ENCODE measurements at places on chromosomes 2 and 18.
A peak's percentile ranks its signal among the peaks of the same experiment; 100 is the strongest.

DNA sequence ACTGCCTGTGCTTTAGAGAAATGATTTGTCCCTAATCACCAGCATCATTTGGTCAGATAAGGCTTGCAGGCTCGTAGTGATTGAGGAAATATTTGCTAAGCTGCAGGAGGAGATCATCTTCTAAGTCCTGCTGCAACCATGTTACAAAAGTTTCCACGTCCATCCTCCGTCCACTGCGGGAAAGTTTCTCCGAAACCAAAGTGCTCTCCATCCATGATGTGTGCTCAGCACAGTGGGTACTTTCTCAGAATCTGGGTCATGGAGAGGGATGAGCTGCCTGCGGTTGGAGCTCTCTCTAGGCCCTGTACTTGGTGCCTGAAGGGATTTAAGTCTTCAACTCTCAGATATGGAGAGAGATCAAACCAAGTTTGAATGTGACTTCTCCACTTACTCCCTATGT lies 39.3 kb downstream of the IL1RL2 start:
- DNase-seq: no peak

GRCh38 chr18:47490882-47491281 lies 239.4 kb upstream of the SKOR2 start:
- no peak for DNase-seq

- peak; percentile 33 for DNase-seq
These were observed 27.4 kb upstream of the NMUR1 start for GRCh38 chr2:231557571-231558217.

GRCh38 chr2:210630873-210631560 lies 74.6 kb downstream of the CPS1 start:
- no peak for DNase-seq

DNA sequence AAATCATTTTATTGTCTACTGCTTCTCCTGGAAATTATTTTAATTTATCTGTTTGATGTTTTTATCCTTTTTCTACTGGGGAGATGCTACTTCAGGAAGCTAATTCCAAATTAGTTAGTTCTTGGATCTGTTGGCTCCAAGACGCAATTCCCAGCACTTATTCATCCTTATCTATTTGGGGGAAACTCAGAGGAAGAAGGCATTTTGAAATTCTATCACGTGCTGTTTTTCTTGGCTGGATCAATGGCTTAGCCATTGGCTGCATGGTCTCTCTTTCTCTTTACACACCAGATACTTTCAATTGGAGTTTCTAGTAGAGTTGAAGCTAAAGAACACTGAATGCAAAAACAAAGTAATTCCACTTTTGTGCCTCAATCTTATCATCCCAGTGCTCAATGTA lies 98.3 kb downstream of the RAPGEF4 start:
- DNase-seq: no peak

DNA sequence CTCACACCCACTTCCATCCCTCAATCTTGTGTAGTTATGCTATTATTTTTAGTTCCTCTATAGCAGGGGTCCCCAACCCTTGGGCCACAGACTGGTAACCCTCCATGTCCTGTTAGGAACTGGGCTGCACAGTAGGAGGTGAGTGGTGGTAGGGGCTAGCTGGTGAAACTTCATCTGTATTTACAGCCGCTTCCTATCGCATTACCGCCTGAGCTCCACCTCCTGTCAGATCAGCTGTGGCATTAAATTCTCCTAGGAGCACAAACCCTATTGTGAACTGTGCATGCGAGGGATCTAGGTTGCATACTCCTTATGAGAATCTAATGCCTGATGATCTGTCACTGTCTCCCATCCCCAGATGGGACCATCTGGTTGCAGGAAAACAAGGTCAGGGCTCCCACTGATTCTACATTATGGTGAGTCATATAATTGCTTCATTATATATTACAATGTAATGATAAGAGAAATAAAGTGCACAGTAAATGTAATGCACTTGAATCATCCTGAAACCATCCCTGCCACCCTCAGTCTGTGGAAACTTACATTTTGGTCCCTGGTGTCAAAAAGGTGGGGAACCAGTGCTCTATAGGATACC lies 1.6 kb upstream of the RAB11FIP5 start:
- DNase-seq: no peak

GRCh38 chr18:43485545-43485963 lies 208.3 kb upstream of the SYT4 start:
- DNase-seq: no peak

GRCh38 chr2:69490486-69490885 lies 53.3 kb upstream of the NFU1 start:
- DNase-seq: no peak

- DNase-seq: no peak
These were observed 386.1 kb downstream of the SOCS6 start for GRCh38 chr18:70674896-70675295.

DNA sequence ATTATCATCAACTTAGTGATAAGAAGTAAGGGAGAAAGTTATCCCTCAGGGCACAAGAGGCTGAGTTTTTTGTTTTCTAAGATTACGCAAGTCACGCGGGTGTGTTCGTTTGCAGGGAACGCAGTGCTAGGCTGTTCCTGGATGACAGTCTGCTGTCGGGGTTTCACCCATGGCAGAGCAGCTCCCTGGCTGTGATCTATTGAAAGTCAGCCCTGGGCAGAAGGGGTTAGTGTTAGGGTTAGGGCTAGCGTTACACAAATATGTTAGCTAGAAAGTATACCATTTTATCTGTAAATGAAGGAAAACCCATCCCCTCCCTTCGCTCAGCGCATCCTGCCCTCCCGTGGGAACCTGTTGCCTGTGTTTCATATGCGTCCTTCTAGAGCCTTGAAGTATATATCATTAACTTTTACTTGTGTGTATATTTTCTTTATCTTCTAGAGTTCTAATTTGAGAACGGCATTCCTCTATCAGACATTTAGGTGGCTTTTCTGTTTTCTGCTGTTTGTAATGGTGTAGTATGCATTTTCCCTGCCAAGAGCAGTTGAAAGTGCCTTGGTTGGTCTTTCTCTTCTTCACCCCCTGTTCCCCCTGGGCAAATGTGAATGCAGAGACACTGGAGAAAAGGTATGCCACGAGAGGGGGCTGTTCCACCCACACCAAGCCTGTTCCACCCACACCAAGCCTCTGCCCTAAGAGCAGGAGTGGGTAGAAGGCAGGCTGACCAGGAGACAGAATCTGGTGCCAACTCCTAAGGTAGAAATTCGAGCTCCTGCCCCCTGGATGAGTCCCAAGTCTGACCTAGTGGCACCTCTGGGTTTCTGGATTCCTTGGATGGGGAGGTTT lies 47.0 kb downstream of the ARMC9 start:
- DNase-seq: no peak

DNA sequence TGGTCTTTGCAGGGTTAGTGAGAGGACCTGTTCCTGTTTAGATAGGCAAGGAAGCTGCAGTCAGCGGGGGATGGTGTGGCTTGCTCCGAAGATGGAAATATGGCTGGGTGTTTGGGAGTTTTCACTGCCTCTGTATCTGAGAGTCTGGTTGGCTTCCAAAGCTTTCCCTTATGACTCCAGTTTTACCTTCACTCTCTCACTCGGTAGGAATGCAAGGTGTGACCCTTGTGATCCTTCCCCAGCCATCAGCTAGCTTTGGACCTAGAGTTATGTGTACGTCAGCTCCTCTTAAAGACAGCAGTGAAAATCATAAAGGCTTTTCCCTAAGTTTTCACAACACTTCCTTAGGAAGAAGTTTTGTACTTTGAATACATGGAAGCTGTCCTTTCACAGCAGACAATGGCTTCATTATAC lies 35.5 kb upstream of the TMEM87B start:
- DNase-seq: no peak

DNA sequence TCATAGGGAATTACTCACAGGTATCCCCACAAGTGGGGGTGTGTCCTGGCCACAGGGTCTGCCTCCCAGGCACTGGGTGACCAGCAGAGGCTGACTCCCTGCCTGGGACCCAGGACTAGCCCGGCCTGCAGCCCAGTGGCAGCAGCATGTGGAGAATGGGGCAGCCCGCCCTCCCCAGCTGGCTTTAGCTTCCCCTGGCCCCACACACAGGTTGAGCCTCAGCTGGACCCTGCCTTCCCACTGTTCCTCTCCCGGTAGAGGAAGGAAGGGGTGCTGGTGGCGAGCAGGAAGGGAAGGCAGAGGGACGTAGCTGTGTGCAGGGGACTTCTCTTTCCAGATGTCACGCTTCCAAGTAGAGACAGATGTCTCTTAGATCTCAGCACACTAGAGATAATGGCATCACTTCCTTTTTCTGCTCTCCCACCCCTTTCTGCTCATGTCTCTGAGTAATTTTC lies 51.4 kb downstream of the EMILIN2 start:
- no peak for DNase-seq

DNA sequence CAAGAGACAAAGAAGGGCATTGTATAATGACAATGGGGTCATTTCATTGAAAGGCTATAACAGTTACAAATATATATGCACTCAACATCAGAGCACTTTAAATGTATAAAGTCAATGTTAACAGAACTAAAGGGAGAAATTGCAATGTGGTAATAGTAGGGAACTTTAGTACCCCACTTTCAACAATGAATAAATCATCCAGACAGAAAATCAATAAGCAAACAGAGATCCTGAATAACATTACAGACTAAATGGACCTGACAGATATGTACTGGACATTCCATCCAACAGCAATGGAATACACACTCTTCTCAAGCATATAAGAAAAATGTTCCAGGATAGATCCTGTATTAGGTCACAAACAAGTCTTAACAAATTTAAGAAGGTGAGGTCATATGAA lies 90.5 kb upstream of the ALKAL2 start:
- DNase-seq: no peak

DNA sequence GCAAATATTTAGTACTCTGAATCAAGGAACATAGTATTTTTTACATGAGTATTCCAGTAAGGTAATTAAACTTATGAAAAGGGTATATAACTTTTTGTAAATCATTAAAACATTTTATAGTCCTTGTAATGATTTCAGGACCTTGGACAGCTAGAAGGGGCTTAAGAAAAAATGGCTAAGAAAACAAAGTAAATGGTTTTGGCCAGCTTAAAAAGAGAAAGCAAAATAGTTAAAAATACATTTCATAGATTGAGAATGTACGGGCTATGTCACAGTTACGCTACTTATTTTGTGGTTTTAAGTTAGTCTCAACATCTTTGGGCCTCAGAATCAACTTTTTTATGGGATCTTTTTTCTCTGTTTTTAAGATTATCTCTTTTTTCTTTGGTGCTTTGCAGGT lies 26.7 kb downstream of the POLI start:
- no peak for DNase-seq

DNA sequence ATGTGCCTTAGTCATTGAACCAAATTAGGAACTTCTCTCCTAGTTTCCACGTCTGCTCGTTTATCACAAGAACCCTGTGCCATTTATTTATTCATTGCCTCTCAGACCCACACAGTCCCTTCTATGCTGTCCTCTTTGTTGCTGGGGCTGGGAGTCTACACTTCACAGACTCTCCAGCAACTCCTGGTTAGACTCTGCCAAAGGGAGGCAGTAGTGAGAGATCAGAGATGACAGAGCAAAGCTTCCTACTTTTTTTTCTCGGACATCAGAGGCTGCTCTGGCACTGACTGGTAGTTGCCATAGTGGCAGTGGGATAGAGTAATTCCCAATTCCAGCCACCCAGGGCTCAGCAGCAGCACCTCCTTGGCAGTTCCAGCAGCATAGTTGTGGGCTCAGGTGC lies 277.5 kb downstream of the BCL11A start:
- no peak for DNase-seq

DNA sequence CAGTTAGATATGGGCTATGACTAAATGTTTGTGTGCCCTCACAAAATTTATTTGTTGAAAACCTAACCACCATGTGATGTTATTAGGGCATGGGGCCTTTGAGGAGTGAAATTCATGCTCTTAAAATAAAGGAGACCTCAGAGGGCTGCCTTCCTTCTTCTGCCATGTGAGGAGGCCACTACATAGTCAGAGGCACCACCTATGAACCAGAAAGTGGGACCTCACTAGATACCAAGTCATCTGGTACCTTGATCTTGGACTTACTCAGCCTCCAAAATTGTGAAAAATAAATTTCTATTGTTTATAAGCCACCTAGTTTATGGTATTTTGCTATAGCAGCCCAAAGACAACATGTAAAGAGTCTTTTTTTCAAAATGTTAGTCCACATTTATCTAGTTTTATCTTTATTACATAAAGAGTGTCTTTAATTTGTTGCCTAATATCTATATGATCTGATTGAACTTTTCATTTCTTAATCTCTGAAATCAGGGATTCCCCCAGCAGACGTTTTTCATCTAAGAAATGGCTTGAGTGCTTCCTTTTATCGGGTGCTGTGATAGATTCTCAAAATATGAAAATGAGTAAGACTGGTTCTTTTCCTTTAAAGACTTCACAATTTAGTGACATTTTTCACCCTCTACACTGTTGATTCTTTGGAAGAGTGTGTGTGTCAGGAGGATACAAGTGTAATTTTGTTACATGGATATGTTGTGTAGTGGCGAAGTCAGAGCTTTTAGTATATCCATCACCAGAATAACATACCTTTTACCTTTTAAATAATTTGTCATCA lies 34.2 kb downstream of the PMS1 start:
- no peak for DNase-seq

- no peak for DNase-seq
These were observed 74.9 kb downstream of the ACKR3 start for GRCh38 chr2:236644502-236644911.

GRCh38 chr2:113211226-113212105 lies 37.7 kb downstream of the PSD4 start:
- no peak for DNase-seq

DNA sequence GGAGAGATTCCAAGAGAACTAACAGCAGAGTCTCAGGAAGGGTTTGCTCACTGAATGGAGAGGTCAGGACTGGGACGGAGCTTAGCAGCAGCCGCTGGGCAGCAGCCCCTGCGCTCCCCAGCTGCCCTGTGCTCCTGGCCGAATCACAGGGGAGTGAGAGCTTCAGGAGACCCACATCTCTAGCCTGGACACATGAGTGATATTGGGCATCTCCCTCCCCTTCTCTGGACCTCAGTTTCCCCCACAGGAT lies 511 bp downstream of the MATN3 start:
- DNase-seq: no peak

GRCh38 chr2:54212456-54212855 lies 43.6 kb downstream of the TSPYL6 start:
- DNase-seq: no peak

GRCh38 chr18:24876266-24876665 lies 415.8 kb downstream of the HRH4 start:
- DNase-seq: no peak

GRCh38 chr2:96546321-96546720 lies 9.8 kb downstream of the ARID5A start:
- no peak for DNase-seq

DNA sequence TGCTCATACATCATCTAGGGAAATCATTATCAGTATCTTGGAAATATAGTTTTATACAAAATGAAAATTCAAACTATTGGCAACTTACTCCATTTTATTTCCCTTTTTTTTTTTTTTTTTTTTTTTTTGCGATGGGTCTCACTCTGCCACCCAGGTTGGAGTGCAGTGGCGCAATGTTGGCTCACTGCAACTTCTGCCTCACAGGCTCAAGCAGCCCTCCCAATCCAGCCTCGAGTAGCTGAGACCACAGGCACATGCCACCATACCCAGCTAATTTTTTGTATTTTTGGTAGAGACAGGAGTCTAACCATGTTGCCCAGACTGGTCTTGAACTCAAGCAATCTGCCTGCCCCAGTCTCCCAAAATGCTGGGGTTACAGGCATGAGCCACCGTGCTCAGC lies 29.0 kb downstream of the OLA1 start:
- DNase-seq: no peak

GRCh38 chr2:235977445-235977844 lies 190.7 kb downstream of the GBX2 start:
- DNase-seq: no peak

GRCh38 chr2:12990523-12990922 lies 273.8 kb downstream of the TRIB2 start:
- no peak for DNase-seq
